ENCODE measurements at places on chromosomes 13 and 19.

DNA sequence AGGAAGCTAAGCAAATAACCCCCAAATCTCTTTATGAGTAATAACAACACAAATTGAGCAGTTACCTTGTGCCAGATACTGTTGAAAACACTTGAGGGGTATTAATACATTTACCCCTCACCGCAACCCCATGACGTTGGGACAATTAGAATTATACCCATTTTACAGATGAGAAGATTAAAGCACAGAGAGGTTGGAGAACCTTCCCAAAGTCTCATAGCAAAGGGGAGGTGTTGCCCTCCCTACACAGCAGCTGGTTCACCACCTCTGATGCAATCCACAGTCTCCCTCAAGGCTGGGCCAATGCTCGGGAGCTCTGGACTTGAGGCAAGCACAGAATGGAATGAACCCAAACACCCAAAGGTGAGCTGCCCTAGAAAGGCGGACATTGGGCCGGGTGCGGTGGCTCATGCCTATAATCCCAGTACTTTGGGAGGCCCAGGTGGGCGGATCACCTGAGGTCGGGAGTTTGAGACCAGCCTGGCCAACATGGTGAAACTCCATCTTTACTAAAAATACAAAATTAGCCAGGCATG lies 3.9 kb upstream of the CCNE1 start:
- no peak for DNase-seq

GRCh38 chr13:74597526-74597925 lies 463.3 kb upstream of the KLF12 start:
- no peak for DNase-seq

DNA sequence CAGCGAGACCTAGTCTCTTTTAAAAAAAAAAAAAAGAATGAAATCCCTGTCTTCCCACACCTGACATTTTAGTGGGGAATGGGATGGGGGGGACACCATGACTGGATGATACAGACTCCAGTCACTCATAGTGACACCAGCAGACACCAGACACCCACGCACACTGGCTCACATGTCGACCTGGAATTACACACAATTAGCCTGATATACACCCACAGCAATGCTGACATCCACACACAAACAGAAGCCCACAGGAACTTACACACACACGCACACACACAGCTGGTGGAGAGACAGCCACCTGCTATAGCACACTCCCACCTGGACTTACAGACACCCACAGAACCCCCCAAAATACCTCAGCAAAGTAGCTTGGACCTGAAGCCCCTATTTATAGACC lies 8.3 kb upstream of the NANOS3 start:
- no peak for DNase-seq

DNA sequence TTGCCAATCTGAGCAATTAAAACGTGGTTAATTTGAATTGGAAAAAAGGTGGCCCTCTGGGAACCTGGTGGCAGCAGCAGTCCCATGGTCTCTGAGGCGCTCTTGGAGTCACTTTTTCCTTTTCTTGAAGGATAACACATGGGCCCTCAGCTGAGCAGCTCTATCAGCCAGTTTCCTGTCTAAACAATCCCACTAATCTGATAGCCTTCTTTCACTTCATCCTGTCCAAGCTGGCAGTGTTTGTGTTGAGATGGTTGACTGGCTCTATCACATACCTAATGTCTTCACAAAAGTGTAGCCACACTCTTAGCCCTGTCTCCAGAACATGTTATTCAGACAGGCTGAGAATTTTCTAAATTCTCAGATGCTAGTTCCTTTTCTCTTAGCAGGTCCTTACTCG lies 10.7 kb downstream of the MZT1 start:
- no peak for DNase-seq

GRCh38 chr13:52868190-52868589 lies 19.8 kb upstream of the PCDH8 start:
- DNase-seq: no peak

- no peak for DNase-seq
Observed at GRCh38 chr19:45156011-45156630, 4.7 kb downstream of the NKPD1 start.

- DNase-seq: no peak
Observed at GRCh38 chr19:10421240-10422045, 1.1 kb downstream of the PDE4A start.

DNA sequence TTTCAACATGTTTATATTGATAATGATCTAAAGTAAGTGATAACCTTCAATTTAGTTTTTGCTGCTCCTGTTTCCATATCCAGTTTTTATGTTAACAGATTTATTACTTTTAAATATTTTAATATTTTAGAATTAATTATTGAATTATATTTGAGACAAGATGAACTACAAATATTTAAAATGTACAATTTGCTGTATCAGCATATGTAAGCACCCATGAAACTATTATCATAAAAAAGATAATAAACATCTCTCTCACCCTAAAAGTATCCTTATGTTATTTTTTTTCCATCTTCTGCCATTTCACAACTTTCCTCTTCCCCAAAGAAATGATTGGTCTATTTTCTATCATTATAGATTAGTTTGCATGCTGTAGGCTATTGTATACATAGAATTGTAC lies 1426.6 kb upstream of the PRR20A start:
- DNase-seq: no peak

DNA sequence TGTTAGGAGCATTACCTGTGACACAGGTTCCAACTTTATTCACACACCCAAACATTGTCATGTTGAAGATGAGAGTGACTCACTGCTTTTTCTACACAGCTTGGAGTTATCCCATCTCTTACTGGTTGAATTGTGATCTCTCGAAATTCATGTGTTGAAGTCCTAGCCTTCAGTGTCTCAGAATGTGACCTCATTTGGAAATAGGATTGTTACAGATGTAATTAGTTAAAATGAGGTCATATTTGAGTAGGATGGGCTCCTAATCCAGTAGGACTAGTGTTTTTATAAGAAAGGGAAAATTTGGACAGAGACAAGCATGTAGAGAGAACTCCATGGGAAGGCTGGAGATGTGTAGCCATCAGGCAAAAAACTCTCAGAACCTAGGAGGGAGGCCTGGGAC lies 142.5 kb downstream of the POSTN start:
- no peak for DNase-seq

GRCh38 chr19:2032296-2032941 lies 16.9 kb upstream of the BTBD2 start:
- DNase-seq: no peak

GRCh38 chr13:36124236-36124822 lies 6.9 kb downstream of the DCLK1 start:
- DNase-seq: peak; percentile 44

DNA sequence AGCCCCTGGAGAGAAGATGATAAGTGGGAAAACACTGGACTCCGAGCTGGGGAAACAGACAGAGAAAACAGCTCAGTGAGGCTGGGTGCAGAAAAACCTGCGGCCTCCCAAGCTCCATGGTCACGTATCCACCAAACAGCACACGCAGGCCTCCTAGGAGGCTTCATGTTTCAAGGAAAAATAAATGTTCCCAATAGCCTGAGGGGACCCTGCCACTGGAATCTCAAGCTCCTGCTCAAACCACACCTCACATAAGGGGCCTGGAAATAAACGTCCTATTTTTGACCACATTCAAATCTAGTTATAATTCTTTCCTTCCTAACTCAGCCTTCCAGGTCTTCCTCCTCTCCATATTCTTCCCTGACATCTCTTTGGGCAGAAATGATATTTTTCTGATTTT lies 225.7 kb downstream of the ABCC4 start:
- DNase-seq: no peak

GRCh38 chr13:25507841-25508240 lies 136.1 kb downstream of the ATP8A2 start:
- no peak for DNase-seq

DNA sequence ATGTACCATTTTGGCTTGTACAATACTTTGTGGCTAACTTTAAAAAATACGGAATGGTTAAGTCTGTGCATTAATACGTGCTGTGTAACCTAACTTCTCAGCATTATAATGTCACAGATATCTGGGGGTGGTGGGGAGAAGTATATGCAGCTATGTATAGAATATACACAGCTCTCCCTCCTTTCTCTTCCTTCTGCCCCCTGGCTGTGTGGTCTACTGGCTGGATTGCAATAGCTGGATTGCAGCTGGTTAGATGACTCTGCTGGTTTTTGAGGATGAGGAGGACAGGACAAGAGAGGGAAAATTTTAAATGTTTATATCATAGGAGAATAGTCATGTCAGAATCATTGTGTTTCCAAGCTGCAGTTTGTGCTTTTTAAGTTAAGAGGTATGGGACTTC lies 9.7 kb downstream of the RNASEH2B start:
- no peak for DNase-seq

DNA sequence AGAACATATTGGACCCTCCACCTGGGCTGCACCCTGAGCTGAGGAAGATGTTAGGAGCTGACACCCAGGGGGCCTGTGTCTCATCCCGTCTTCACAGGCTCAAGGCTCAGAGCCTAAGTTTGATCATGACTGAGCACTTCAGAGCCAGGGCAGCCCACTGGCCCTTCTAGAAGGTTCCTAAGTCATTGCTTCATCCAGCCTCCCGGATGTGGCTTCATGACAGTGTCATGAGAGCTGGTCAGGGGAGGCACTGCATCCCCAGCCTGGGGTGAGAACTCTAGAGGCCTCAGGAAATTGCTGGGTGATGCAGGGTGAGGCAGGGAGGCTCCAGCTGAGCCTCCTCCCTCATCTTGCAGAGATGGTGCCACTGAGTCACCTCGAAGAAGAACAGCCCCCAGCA lies 24.9 kb upstream of the PIK3R2 start:
- no peak for DNase-seq

DNA sequence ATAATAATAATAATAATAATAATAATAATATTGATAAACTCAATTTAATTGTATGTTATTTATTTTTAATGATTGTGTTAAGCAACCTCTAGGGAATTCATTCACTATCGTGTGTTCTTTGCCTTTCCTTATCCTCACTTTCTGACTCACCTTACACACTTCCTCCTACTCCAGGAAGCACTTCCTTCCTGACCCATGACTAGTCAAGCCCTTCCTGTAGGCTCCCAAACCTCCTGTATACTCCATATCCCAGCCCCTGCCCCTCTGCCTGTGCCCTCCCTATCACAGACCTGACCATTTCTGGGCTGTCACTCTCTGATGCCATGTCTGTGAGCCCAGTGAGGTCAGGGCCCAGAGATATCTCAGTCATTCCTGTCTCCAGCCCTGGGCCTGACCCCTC lies 7.6 kb downstream of the LGALS4 start:
- no peak for DNase-seq

DNA sequence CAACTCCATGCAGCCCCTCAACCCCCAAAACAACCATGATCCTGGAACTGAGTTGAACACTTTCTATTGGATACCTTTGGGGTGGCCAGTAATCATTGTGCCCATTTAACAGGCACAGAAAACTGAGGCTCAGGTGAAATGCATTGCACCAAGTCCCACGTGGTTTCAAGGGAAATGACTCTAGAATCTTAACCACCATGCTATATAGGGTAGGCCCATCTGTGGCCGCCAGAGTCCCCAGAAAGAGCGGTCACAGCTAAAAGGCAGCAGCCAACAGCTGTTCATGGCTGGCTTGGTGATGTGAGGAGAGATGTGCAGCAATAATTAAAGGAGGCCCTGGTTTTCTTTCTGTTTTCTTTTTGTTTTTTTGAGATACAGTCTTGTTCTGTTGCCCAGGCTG lies 2.6 kb downstream of the CNN1 start:
- no peak for DNase-seq

DNA sequence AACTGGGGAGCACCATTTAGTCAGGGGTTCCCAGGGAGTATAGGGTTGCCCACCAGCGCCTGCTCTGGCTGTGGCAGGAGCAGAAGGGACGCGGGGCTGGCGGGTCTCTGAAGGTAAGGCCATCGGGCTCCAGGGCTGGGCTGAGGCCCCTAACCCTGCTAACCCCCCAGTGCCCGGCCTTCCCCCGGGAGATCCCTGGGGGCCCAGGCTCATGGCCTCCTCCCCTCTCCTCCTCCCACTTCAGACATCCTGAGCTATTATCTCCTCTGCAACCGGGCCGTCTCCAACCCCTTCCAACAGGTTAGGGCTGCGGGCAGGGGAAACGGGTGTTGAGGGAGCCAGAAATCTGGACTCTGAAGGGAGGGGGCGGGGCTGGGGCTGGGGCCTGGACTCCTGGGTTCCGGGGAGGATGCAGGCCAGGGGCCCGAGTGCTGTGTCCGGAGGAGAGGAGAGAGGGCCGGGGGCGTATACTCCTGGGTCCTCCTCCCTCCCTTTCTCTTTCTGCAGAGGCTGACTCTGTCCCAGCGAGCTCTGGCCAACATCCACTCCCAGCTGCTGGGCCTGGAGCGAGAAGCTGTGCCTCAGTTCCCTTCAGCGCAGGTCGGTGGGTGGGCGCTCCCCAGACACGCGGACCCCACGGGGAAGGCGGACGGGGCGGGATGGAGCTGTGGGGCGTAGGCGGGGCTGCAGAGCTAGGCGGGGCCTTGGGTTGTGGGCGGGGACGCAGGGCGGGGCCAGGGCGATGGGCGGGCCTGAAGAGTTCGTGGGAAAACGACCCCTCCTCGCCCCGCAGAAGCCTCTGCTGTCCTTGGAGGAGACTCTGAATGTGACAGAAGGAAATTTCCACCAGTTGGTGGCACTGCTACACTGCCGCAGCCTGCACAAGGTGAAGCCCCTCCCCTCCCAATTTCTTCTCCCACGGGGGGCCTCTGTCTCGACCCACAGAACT lies 15.3 kb downstream of the TTYH1 start:
- DNase-seq: no peak

- DNase-seq: no peak
Observed at GRCh38 chr13:73935991-73936390, 198.2 kb downstream of the KLF12 start.

DNA sequence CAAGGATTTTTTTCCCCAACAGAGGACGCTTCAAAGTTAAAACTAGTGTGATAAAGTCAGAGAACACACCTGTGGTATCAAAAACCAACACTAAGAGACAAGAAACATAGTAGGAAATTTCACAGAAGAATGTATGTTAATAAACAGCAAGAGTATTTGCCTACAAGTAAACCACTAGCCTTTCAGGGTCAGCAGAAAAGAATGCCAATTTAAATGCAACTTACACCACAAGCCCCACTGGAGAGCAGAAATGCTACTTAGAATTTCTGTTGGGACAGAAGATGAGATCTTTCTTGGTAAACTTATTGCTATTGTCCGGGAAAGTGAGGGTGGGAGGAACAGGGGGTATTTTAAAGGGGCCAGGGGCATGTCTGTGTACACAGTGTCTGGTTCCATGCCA lies 68.6 kb downstream of the STK24 start:
- DNase-seq: no peak

GRCh38 chr13:36543671-36544070 lies 111.4 kb downstream of the CCNA1 start:
- DNase-seq: no peak

- no peak for DNase-seq
Observed at GRCh38 chr19:39070888-39071287, 13.3 kb upstream of the ACP7 start.

GRCh38 chr13:72139192-72139591 lies 272.2 kb upstream of the DACH1 start:
- DNase-seq: no peak

- DNase-seq: no peak
Observed at GRCh38 chr19:1261538-1261797, 7.7 kb upstream of the CIRBP start.
